ENCODE measurements at places on chromosomes 3 and 15.

DNA sequence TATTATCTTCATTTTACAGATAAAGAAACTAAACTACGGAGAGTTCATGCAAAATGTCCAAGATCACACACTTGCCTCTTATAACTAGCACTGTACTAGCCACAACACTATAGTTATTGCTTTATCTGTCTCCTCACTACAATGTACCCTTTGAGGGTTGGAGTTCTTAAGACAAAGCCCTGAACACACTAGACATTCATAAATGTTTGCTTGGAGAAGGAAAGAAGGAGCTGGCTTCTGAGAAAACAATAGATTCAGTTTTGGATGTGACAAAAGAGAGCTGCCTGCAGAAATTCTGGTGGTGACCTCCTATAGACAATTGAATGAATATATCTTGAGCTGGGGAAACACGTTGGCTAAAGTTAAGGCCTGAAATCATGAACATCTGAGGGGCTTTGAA is 169.9 kb upstream of the ARHGEF26 start:
- no peak for DNase-seq

- DNase-seq: no peak
These were observed 21.8 kb downstream of the PCOLCE2 start for GRCh38 chr3:142866841-142867631.

DNA sequence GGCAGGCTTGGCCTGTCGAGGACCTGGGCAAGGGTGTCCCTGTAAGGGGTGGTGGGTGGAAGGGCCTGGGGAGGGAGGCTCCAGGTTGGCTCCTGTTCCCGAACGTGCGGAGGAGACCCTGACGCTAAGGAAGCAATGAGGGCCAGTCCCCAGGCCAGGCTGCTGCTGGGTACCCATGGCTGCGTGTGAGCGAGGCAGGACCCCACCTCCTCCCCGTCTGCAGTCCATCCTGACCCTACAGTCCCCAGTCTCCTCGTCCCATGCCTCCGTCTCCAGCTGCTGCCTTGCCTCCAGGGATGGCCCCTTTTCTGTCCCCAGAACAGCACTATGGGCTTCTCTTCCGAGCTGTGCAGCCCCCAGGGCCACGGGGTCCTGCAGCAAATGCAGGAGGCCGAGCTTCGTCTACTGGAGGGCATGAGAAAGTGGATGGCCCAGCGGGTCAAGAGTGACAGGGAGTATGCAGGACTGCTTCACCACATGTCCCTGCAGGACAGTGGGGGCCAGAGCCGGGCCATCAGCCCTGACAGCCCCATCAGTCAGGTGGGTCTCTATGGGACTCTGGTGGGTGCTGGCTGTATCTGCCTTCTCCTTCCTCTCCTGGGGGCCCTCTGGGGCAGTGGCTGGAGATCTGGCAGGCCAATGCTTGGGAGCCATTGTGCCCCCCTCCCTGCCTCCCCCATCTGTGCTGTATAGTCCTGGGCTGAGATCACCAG is 571 bp downstream of the FES start:
- no peak for DNase-seq

DNA sequence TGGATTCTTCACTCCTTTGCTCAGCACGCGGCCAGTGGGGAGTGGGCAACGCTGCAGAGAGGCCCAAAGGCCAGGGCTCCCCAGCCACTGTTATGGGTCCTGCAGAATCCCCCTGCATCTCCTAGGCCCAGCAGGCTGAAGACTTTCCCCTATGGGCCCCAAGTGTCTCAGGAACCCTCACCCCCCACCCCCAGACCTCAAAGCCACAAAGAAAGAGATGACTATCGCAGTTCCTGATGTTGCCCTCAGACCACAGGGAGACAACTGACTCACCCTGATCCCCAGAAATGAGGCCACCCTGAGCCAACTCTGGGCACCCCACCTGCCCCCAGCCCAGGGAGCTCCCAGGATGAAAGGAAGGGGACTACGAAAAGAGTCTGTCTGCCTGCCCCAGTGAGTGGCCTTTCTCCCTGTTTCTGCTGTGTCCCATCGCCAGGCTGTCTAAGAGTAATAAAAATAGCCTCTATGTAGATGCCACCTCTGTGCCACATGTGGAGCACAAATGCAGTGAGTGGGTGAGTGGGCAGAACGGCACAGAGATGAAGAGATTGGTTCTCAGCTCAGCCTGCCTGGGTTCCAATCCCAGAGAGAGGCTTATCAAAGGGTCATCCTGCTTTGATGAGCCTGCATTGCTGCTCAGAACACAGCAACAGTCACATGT is 283.0 kb downstream of the UACA start:
- DNase-seq: peak; percentile 62

- DNase-seq: no peak
These were observed 1389.3 kb upstream of the ALCAM start for GRCh38 chr3:103977417-103977816.

GRCh38 chr3:94285872-94286271 is 223.0 kb downstream of the NSUN3 start:
- no peak for DNase-seq

DNA sequence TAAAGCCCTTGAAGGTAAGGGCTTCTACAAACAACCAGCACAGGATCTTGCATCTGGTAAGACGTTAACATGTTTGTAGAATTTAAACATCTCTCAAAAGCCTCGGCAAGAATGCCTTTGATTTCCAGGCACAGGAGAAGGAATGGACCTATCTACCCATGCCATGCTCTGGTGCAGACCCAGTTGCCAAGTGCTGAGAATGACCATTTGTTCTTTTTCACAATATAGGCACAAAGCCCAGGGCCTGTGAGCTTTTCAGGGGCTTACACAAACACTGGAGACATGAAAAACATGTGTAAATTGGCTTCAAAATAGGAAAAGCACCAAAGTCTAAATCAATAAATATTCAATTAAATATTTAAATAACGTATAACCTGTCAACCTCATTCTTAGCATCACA is 266.9 kb upstream of the TTC14 start:
- DNase-seq: no peak

All from CD4-positive, alpha-beta T cell treated with Interleukin-15 for 1 hour (primary cell).